Activated T-helper 17 cell treated with anti-CD3 and anti-CD28 coated beads, Interleukin-2, amount 50 U/mL, for 72 hours (primary cell): ENCODE measurements at places on chromosomes 3 and 15. TPM values are rescaled to one million over a fixed set of nuclear protein-coding genes. Genes with fewer than 3 reads are reported as not detected.

RFTN1 gene
- total RNA-seq, result 139 TPM

MFGE8 gene
- total RNA-seq, result 17.0 TPM

- no peak for ATAC-seq
Observed at GRCh38 chr3:66036586-66037148, 2.1 kb downstream of the MAGI1 start.

TNFSF10 gene
- 33.6 TPM for total RNA-seq

ANKUB1 gene
- total RNA-seq, result not detected

ALG1L2 gene
- 1.1 TPM for total RNA-seq

- peak; percentile 51 for ATAC-seq
Observed at GRCh38 chr15:60179786-60180391, 175.8 kb downstream of the FOXB1 start.

GRCh38 chr3:190556351-190556750 lies 42.5 kb downstream of the IL1RAP start:
- ATAC-seq, result no peak

ZBBX gene
- not detected for total RNA-seq

- ATAC-seq, result peak; percentile 7
Observed at GRCh38 chr3:176579711-176580185, 617.5 kb downstream of the TBL1XR1 start.

RABL3 gene
- 46.0 TPM for total RNA-seq

DNA sequence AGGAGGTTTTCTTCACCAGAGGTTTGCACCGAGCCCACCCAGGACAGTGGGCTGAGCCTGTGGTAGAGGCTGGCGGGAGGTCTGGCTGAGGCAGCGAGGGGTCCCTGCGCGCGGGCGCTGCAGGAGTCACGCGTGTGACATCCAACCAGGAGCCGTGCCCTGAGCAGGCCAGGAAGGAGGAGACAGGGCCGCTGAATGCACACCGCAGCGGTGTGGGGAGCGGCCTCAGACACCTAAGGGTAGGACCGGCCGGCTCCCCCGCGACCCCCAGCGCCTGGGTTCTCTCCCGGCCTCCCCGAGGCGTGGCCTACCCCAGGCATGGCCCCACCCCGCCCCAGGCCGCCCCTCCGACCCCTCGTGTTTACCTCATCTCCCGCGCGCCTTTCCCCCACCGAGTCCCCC lies 412 bp downstream of the SLC41A3 start:
- peak; percentile 70 for ATAC-seq

- no peak for ATAC-seq
Observed at GRCh38 chr15:57589754-57590153, 1.9 kb upstream of the MYZAP start.

FAM227B gene
- 3.8 TPM for total RNA-seq

CORO2B gene
- 0.26 TPM for total RNA-seq

GP5 gene
- 1.4 TPM for total RNA-seq

DNA sequence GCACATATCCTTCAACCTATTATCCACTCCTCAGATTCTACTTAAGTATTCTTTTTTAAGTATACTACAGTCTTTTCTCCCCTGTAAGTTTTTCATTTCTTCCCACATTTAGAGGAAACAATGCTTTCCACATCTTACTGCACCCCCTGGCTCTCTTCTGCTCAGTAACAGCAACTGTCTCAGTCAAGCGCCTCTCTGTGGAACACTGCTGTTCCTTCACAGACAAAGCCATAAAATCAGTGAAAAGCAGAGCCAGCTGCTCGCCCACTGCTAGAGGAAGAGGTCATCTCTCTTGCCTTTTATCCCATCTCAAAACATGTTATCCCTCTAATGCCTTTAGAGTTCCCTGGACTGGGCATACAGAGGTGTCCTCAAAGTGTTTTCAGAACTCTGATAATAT lies 24.8 kb downstream of the SERP1 start:
- no peak for ATAC-seq

DNA sequence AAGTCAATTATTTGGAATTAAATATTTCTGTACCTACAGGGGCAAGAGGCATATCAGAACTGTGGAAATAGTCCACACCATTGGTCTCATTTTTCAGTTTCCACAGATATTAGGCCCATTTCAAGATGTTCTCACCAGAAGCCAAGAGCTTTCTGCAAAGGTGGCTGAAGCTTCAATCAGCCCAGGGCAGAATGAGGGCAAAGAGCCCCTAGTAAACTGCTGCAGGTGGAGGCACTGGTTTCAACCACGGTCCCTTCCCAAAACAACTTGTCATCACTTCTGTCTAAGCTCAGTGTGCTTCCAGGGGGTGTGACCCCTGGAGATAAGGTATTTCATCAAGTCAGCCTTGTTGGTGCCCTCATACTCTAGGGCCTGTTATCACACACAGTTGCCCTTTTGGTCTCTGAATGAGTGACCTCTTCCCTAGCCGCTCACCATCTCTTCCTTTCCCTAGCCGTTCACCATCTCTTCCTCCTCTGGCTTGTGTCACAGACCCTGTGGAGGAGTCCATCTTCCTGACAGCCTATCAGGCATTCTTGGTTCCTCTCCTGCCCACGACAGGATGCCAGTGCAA lies 21.2 kb downstream of the IL17RD start:
- no peak for ATAC-seq

TERC gene
- total RNA-seq, result 14.5 TPM

DNA sequence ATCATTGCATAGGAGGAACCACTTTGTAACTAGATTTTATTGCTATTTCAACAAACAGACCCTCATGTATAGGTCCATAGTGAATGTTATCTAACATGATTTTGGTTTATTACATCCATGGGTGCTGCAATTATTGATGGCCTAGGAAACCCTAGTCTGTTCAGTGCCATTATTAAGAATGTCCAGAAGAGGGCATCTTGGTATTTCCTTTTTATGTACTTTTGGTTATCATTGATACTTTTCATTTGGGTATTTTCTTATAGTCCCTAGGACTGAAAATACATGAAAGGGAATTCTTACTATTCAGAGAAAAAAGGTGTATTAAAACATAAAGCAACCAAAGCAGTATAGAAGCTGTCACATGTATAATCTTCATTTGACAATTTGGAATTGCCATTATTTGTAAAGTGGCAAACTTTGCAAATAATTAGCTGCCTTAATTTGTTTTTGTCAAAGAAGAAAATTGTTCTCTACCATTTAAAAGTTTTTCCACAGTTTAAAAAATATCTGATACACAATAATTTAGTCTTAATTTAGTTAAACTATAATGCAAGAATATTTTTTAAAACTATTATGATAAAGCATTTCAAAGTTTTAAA lies 48.7 kb downstream of the CNOT10 start:
- peak; percentile 24 for ATAC-seq

SRGAP3 gene
- total RNA-seq, result 0.97 TPM

DNA sequence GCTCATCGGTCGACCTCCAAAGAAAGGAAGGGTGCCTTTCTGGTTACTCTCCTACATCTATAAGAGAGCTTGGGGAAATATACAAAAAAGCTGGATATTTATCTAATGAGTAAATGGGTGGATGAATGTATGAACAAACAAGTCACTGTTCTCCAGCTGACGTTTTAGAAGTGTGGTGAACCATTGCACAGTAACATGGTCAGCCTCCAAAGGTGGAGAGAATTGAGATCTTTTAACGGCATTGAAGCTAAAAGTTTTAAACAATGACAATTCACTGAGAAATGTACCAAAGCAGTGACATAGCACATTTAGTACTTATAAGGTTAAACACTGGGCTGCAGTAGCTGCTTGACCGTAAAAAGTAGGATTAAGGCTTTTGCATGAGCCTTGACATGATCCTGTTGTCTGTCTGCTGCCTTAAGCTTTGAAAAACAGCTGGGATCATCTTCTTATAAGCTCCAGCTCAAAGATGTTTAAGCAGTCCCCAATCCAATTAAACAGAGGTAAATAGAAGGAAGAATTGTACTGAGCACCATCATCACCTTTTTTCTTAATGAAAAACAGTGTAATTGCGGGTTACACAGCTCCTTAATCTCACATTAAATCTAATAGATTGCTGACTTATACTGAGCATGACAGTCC lies 222.9 kb downstream of the WDR72 start:
- no peak for ATAC-seq

HDC gene
- total RNA-seq, result 1.2 TPM

BOC gene
- not detected for total RNA-seq

GOLGA8T gene
- 0.32 TPM for total RNA-seq

MESP1 gene
- total RNA-seq, result 2.1 TPM

DNA sequence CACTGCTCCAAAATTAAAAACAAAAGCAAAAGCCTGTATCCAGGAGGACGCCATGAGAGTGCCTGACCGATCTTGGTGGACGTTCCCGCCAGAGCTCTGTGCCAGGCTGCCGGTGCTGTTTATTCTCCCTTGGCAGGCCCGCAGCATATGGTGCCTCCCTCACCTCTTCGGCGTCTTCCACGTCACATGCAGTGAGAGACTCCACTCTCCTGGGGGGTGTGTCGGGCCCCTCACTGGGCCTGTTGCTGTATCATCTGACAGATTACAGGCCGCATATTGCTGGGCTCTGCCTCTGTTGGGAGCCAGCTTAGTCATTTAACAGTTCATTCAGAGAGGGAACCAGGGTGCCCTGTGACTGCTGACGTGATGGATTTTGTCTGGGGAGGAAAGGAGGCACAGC lies 86.4 kb upstream of the ARRDC4 start:
- no peak for ATAC-seq

GRCh38 chr3:160842021-160843005 lies 86.3 kb downstream of the PPM1L start:
- ATAC-seq, result no peak

- no peak for ATAC-seq
Observed at GRCh38 chr3:77795013-77795412, 755.1 kb downstream of the ROBO2 start.

- no peak for ATAC-seq
Observed at GRCh38 chr3:38549957-38550840, 54.1 kb downstream of the EXOG start.

DNA sequence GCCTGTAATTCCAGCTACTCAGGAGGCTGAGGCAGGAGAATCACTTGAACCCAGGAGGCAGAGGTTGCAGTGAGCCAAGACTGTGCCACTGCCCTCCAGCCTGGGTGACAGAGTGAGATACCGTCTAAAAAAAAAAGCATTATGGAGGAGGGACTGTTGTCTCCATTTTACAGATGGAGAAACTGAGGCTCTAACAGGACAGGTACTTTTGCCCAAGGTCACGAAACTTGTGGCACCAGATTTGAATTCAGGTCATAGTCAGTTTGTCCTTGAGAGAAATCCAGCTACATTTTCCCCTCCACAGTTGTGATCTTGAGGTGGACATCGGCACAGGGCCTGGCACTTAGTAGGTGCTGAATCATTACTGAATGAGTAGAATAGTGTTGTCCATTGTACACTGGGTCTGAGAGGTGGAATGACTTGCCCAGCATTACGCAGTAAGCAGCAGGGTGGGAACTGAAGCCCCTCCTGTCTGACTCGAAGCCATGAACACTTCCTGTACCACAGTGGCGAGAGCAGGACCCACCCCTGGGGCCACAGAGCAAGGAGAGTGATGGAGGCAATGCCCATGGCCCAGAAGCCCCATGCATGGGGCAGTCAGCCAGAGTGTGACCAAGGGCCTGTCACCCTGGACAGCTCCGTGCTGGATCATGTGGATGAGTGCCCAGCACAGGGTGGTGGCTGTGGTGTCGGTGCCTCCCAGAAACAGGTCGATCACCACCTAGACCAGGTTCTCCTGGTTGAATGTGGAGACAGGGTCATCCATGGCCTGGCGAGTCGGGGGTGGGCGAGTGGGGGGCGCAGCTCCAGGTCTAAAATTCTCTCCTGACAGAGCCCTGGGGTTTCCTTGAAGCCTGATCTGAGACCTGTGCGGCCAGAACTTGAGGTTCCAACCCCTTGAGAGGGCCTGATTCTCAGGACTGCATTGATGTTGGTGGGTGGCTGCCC lies 20.4 kb upstream of the PARL start:
- ATAC-seq, result no peak

CCR5 gene
- 13.8 TPM for total RNA-seq

GRCh38 chr3:180961087-180961486 lies 28.4 kb downstream of the DNAJC19 start:
- no peak for ATAC-seq

ROBO1 gene
- not detected for total RNA-seq

DNA sequence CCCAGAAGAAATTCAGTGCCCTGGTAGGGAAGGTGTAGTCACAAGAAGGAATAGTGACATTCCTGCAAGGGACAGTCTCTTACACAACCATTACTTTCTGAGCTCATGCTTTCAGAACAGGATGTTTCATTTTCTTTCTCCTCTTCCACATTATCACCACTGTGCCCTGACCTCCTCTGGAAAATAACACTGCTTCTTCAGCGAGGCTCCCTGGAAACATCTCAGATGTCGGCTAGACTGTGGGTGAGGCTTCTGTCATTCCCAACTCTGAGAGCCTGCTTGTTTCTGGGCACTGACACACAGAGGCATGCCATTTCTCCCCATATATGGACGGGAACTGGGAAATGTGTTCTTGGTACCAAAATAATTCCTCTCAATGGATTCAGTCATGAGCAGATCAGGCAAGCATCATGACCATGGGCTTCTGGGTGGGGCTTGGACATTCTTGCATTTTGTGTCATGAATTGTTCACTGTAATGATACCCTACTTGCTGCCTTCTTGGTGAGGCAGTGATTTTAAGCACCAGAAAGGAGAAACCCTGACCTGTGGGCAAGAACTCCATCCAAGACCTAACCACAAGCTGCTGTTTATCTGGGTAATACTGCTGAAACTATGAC lies 14.3 kb upstream of the TNFAIP8L3 start:
- ATAC-seq, result no peak

FAIM gene
- total RNA-seq, result 1.9 TPM

GRCh38 chr15:33908406-33908805 lies 59.9 kb upstream of the CHRM5 start:
- ATAC-seq, result no peak

SAMD7 gene
- not detected for total RNA-seq

- ATAC-seq, result peak; percentile 58
Observed at GRCh38 chr15:41231422-41232226, 556 bp downstream of the CHP1 start.
